Mammary epithelial cell (primary cell): ENCODE measurements at places on chromosomes 6 and 20.

DNA sequence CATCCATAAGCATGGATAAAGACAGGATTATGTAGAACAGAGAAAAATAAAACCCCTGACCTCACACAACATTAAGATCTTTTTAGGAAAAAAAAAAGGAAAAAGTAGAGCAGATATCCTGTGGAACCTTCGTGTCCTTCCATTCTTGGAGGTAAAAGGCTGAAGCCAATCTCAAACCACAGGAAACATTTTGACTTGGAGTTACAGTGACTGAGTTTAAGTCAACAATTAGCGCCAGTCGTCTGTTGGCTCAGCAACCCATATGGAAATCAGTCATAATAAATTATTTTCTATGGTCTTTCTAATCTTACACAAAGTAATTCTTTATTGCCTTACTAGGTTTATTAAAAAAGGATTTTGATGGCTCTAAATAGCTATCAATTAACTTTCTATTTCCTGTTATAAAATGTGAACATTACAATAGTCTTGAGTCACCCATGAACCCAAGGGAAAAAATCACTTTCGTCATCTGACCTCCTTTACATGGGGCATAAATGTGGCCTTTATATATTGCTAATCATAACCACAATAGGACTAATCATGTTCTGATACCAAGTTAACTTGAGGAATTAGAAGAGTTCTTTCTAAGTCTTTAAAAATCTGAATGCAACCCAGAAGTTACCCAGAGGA lies 592.9 kb downstream of the TFAP2B start:
- no peak for DNase-seq

- DNase-seq = no peak
Observed at GRCh38 chr20:63282946-63283345, 10.0 kb upstream of the COL20A1 start.

DNA sequence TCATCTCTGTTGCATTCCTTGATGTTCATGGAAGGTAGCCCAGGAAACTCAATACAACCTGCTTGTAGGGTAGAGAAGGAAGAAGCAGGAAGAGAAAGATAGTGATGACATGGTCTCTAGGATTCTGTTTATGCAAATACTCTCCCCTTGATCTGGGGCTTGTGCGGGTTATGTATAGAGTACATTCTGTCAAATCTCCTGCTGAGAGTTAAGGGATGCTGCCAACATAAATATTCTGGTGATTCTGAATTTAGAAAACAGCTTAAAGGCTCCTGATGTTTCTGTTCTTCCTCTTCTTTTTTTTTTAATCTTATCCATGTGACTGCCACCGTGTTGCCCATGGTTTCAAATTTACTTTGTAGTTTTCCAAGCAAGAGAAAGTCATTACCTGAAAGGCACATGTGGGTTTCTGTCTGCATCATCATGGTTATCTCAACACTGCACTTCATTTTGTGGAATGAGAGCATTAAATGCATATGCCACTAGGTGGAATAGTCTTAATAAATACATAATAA lies 150.6 kb downstream of the RPS12 start:
- no peak for DNase-seq

GRCh38 chr6:127737768-127738167 lies 160.8 kb downstream of the C6orf58 start:
- peak; percentile 6 for DNase-seq

DNA sequence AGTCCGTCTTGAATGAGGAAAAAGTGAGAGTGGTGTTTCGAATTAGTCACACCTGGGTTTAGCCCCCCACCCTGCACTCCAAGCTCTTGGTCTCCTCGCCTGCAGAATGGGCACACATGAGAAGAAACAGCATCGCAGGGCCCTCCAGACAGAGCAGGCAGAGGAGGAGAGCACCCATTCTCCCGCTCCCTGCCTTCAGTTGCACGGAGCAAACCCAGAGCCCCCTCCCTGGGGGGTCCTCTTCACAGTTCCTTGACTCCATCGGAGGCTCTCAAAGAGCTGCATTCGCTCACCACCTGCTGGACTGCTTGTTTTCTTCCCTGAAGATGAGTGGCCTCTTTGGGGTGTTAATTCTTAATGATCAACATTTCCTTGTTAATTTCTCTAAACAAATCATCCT lies 5.1 kb downstream of the CST7 start:
- no peak for DNase-seq
